Activated CD4-positive, alpha-beta T cell treated with anti-CD3 and anti-CD28 coated beads, Interleukin-2, amount 10 ng/mL, durations not matched to agents 7 days and 5 days (primary cell): ENCODE measurements at places on chromosomes 3 and 15. TPM values are rescaled to one million over a fixed set of nuclear protein-coding genes. Genes with fewer than 3 reads are reported as not detected.

The CYP11A1 gene
- not detected for total RNA-seq

The CLDN16 gene
- total RNA-seq, result not detected

GRCh38 chr3:34011171-34012101 is 213.0 kb downstream of the PDCD6IP start:
- H3K4me3 ChIP-seq, result no peak overlapping the region
- H3K36me3 ChIP-seq, result no peaks in the 10 kb centered on the region
- no peaks in the 10 kb centered on the region for H3K27me3 ChIP-seq
- no peak for DNase-seq
- H3K27ac ChIP-seq, result no peak overlapping the region

- peaks cover 14% of the 10 kb centered on the region for H3K27me3 ChIP-seq
- no peaks in the 10 kb centered on the region for H3K36me3 ChIP-seq
- no peak overlapping the region for H3K4me3 ChIP-seq
- no peak for DNase-seq
- H3K27ac ChIP-seq, result no peak overlapping the region
These were observed 29.2 kb downstream of the SLC6A11 start for GRCh38 chr3:10845001-10845761.

- no peaks in the 10 kb centered on the region for H3K27me3 ChIP-seq
- H3K36me3 ChIP-seq, result no peaks in the 10 kb centered on the region
- DNase-seq, result no peak
- no peak overlapping the region for H3K27ac ChIP-seq
- no peak overlapping the region for H3K4me3 ChIP-seq
- no peaks in the 10 kb centered on the region for H3K4me1 ChIP-seq
These were observed 124.0 kb upstream of the PLXNA1 start for GRCh38 chr3:126858887-126859286.

- H3K36me3 ChIP-seq, result no peaks in the 10 kb centered on the region
- no peak overlapping the region for H3K4me3 ChIP-seq
These were observed 49.4 kb downstream of the MYZAP start for GRCh38 chr15:57640930-57641682.

DNA sequence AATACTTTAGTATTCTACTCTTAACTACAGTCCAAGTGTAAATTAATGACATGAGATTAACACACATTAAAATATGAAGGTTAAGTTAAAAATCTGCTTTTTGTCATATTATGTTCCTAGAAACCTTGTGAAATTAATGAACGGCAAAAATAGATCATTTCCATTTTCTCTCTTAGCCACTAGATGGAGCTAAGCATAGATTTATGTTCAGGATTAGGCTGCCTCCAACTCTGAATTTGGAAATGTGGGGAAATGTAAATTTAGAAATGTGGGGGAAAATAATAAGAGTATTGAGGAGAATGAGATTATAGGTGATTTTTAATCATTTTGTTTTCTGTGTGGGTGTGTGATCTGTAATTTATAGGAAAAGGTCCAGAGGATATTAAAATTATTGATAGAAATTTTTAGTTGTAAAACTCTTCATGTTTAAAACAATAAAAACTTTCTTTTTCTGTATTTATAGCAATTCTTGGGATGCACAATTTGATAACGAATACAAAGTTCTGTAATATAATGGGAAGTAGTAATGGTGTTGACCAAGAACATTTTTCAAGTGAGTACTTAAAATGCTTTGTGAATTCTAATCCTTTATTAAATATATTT is 59.2 kb downstream of the TMOD3 start:
- H3K4me3 ChIP-seq, result no peak overlapping the region
- DNase-seq, result no peak
- H3K4me1 ChIP-seq, result peaks cover 2% of the 10 kb centered on the region
- peaks cover 49% of the 10 kb centered on the region for H3K36me3 ChIP-seq

The PCNP gene
- total RNA-seq, result 191 TPM

GRCh38 chr3:61570813-61571212 is 9.4 kb downstream of the PTPRG start:
- H3K27me3 ChIP-seq, result peaks cover 32% of the 10 kb centered on the region
- DNase-seq, result no peak
- H3K4me1 ChIP-seq, result no peaks in the 10 kb centered on the region
- H3K4me3 ChIP-seq, result no peak overlapping the region

DNA sequence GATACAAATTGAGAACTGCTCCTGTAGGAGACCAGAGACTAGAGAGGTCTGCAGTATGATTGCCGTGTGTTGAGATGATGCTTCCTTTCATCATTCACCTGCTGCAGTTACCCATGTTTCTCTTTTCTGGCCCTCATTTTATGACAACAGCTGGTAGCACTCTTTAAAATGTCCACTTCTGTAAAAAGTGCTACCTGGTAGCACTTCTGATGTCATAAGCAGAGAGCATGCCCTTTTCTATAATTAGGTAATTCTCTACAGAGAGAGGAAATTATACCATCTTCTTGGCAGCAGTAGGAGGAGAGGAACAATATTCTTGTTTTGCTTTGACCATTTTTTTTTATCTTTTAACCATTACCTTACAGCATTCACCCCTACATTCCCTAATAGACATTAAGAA is 123.8 kb downstream of the PPM1L start:
- H3K4me3 ChIP-seq, result no peak overlapping the region
- H3K27ac ChIP-seq, result no peak overlapping the region
- H3K27me3 ChIP-seq, result peaks cover 7% of the 10 kb centered on the region
- H3K36me3 ChIP-seq, result no peaks in the 10 kb centered on the region

- no peak overlapping the region for H3K4me3 ChIP-seq
- no peak for DNase-seq
- H3K36me3 ChIP-seq, result no peaks in the 10 kb centered on the region
- no peak overlapping the region for H3K27ac ChIP-seq
- no peaks in the 10 kb centered on the region for H3K4me1 ChIP-seq
These were observed 426.1 kb upstream of the THBS1 start for GRCh38 chr15:39154776-39155175.

The TMEM45A gene
- 0.17 TPM for total RNA-seq

- no peak overlapping the region for H3K4me3 ChIP-seq
- H3K27ac ChIP-seq, result no peak overlapping the region
- no peak for DNase-seq
- no peaks in the 10 kb centered on the region for H3K27me3 ChIP-seq
These were observed 19.4 kb downstream of the PLSCR1 start for GRCh38 chr3:146524961-146525360.

DNA sequence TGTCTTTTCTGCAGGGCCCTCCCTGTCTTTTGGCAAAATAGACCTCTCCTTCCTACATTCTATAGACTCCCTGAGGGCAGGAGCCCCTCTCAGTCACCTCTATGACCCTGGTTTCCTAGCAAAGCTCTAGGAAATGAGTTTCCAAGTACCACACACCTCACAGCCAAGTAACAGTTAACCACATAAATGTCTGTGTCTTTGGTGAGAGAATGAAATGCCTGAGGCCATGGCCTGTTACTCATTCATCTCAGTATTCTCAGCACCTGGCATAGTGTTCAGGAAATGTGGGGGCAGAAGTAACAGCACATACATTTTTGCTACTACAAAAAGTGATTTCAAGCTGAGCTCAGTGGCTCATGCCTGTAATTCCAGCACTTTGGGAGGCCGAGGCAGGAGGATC is 21.0 kb downstream of the RFT1 start:
- DNase-seq, result peak; percentile 63
- peak overlapping the region; percentile 87 for H3K27ac ChIP-seq
- peaks cover 42% of the 10 kb centered on the region for H3K36me3 ChIP-seq
- no peaks in the 10 kb centered on the region for H3K27me3 ChIP-seq
- H3K4me1 ChIP-seq, result peaks cover 61% of the 10 kb centered on the region

- no peak overlapping the region for H3K27ac ChIP-seq
- peaks cover 18% of the 10 kb centered on the region for H3K4me1 ChIP-seq
- H3K4me3 ChIP-seq, result no peak overlapping the region
- H3K27me3 ChIP-seq, result no peaks in the 10 kb centered on the region
- DNase-seq, result no peak
- H3K36me3 ChIP-seq, result no peaks in the 10 kb centered on the region
These were observed 157.2 kb downstream of the LRRC28 start for GRCh38 chr15:99408236-99409096.

DNA sequence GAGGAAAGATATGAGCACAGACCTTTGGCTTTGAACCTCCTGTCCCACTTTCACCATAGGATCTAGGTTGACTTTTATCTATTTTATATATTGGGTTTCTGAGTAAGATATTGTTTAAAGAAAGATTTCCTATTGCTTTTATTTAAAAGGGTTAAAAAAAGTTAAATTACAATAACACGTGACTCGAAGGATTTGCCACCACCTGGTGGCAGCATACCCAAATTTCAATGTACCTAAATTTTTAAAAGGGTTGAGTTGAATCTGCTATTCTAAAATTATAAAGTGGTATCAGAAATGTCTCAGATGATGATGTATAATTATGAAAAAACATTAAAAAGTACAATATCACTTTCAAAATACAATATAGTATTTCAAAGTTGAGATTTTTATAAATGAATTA is 368.4 kb downstream of the MECOM start:
- H3K36me3 ChIP-seq, result no peaks in the 10 kb centered on the region
- H3K4me3 ChIP-seq, result no peak overlapping the region
- DNase-seq, result no peak
- H3K27me3 ChIP-seq, result peaks cover 16% of the 10 kb centered on the region
- no peak overlapping the region for H3K27ac ChIP-seq

The WDR76 gene
- 76.8 TPM for total RNA-seq

DNA sequence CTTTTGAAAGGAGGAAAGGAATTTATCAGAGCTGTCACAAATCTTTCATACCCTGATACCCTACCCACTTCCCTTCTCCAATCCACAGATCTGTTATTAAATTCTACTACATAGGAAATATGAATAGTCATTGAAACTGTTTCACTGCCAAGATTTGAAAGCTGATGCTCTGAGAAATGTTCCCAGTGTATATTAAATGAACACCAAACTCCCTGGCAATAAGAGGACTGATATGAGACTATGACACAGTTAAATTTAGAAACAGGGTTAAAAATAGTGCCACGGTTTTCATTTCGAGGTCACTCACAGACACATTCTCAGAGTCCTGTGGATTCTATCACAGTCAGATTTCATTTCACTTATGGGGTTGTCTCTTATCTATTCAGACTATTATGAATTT is 27.2 kb upstream of the GBE1 start:
- H3K4me1 ChIP-seq, result no peaks in the 10 kb centered on the region
- no peak overlapping the region for H3K27ac ChIP-seq
- peaks cover 2% of the 10 kb centered on the region for H3K27me3 ChIP-seq
- DNase-seq, result no peak
- no peaks in the 10 kb centered on the region for H3K36me3 ChIP-seq

DNA sequence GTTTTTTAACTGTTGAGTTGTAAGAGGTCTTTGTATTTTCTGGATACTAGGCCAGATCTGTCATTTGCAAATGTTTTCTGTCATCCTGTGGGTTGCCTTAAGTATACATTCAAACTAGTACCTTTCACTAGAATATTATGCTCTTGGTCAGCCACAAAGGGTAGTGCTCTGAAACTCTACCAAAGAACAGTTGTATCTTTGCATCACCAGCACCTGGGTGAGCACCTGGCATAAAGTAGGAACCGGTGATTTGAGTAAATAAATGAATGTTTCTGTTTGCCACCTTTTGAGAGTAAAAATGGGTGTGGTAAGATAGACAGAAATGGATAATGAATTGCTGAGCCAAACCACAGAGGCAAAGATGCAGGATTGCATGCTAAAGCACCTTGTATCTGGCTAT is 98.7 kb downstream of the SLCO3A1 start:
- peaks cover 44% of the 10 kb centered on the region for H3K4me1 ChIP-seq
- H3K27me3 ChIP-seq, result no peaks in the 10 kb centered on the region
- no peaks in the 10 kb centered on the region for H3K36me3 ChIP-seq
- DNase-seq, result no peak
- no peak overlapping the region for H3K27ac ChIP-seq
- H3K4me3 ChIP-seq, result no peak overlapping the region

DNA sequence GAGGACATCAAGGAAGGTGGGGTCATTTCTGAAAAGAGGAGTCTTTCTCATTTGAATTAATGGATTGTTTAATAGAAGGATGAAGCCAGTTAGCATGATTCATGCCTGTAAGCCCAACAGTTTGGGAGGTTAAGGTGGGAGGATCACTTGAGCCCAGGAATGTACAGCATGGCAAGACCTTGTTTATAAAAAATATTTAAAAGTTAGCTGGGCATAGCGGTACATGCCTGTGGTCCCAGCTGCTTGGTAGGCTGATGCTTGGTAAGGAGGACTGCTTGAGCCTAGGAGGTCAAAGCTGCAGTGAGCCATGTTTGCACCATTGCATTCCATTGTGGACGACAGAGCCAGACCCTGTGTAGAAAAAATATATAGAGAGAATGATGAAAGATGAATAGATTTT is 165.5 kb downstream of the ALCAM start:
- H3K4me3 ChIP-seq, result no peak overlapping the region
- no peak overlapping the region for H3K27ac ChIP-seq
- H3K36me3 ChIP-seq, result no peaks in the 10 kb centered on the region
- H3K4me1 ChIP-seq, result peaks cover 3% of the 10 kb centered on the region
- DNase-seq, result no peak

DNA sequence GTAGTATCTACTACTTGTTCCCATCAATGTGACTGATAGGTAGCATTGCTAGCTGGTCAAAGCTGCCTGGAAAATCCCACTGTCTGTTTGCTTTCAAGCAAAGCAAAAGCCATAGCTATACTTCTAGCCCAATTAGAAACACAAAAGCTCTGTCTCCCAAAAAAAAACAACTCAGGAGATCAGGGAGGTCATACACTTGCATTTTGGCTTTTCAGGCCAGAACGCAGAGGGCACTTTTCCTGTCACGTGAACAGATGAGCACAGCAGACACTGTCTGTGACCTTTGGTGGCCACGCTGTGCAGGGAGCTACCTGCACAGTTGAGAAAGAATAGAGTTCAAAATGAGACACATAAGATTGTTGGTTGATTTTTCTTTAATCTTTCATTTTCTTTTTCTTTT is 441.7 kb upstream of the PDZRN3 start:
- no peak overlapping the region for H3K27ac ChIP-seq
- no peaks in the 10 kb centered on the region for H3K27me3 ChIP-seq
- no peaks in the 10 kb centered on the region for H3K36me3 ChIP-seq
- H3K4me3 ChIP-seq, result no peak overlapping the region

The NPTN gene
- 41.4 TPM for total RNA-seq

The RNU5B-1 gene
- 36.1 TPM for total RNA-seq

The KBTBD8 gene
- total RNA-seq, result 8.3 TPM

The DLL4 gene
- not detected for total RNA-seq

DNA sequence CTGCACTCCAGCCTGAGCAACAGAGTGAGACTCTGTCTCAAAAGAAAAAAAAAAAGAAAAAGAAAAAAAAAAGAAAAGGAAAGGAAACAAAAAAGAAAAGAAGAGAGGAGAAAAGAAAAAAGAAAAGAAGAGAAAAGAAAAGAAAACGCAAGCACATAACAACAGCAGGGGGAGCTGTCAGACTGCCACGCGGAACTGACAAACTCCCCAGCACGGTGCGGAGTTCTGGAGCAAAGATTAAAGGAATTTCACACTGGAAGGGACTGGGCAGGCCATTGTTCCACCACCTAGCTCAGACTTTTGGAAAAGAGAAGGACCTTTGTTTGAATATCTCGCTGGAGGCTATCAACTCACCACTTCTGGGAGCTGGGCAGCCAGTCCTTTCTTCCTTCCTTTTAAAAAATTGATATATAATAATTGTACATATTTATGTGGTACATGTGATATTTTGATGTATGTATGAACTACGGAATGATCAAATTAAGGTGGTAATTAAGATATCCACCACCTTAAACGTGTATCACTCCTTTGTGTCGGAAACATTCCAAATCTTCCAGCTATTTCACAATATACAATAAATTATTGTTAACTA is 40.5 kb downstream of the DPPA2 start:
- no peaks in the 10 kb centered on the region for H3K36me3 ChIP-seq
- DNase-seq, result peak; percentile 8
- no peaks in the 10 kb centered on the region for H3K4me1 ChIP-seq
- H3K4me3 ChIP-seq, result no peak overlapping the region
- H3K27ac ChIP-seq, result no peak overlapping the region

GRCh38 chr3:10366651-10367101 is 45.8 kb upstream of the SEC13 start:
- peaks cover 15% of the 10 kb centered on the region for H3K4me1 ChIP-seq
- H3K27me3 ChIP-seq, result peaks cover 4% of the 10 kb centered on the region
- DNase-seq, result no peak
- H3K36me3 ChIP-seq, result peaks cover 3% of the 10 kb centered on the region
- no peak overlapping the region for H3K4me3 ChIP-seq
- no peak overlapping the region for H3K27ac ChIP-seq
